ENCODE measurements at places on chromosomes 16 and 17.

- DNase-seq, result no peak
Measured at GRCh38 chr16:53891409-53892139, 187.6 kb downstream of the FTO start.

DNA sequence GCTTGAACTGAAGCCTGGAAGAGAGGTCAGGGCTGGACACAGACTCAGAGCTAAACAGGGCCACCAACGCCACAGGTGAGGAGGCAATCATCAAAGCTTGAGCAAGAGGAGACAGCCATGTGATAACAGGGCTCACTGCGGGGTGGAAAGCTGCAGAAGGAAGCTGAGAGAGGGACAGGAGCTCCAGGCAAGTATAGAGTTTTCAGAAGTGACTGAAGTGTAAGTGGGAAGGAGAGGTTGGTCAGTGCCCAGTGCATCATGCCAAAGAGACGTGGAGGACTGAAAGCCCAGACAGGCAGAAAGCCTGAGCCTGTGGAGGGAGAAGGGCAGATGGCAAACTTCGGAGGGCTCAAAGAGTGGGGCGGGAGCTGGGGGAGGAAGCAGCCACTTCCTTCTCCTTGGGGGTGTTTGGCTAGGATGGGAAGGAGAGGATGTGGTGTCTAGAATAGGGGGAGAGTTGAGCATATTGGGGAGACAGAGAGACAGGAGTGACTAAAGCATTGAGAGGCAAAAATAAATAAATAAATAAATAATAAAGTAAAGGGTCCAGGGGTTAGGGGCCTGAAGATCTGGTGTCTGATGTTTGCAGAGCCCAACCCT lies 2.6 kb downstream of the KIFC3 start:
- DNase-seq, result no peak

GRCh38 chr16:77273-77806 lies 685 bp upstream of the MPG start:
- DNase-seq, result no peak

- no peak for DNase-seq
Measured at GRCh38 chr16:77373726-77374125, 61.1 kb downstream of the ADAMTS18 start.

GRCh38 chr16:78147911-78148401 lies 48.5 kb downstream of the WWOX start:
- DNase-seq, result no peak

- DNase-seq, result peak; percentile 88
Measured at GRCh38 chr17:42405963-42406495, 17.0 kb downstream of the CAVIN1 start.

DNA sequence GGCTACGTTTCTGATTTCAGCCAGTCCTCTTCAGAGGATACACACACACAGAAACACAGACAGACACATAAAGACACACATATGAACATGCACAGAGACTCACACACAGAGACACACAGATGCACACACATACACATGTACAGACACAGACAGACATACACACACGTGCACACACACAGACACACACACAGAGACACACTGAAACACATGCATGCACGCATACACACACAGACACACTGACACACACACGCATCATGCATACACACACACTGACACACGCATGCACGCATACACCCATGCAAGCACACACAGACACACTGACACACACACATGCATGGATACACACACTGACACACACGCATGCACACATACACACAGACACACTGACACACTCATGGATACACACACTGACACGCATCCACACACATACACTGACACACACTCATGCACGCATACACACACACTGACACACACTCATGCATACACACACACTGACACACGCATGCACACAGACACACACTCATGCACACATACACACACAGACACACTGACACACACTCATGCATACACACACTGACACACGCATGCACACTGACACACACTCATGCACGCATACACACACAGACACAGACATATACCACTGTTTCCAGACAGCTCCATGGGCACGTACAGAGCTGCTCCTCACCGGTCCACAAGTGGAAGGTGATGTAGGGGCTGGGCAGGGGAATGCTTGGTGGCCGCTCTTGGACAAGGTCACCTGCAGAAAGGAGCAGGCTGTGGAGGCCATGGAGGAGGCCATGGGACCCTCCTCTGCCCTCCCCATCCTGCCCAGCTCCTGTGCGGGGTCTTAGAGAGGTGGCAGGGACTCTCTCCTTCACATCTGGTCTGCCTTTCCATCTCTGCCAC lies 30.1 kb upstream of the MFSD6L start:
- DNase-seq, result no peak

DNA sequence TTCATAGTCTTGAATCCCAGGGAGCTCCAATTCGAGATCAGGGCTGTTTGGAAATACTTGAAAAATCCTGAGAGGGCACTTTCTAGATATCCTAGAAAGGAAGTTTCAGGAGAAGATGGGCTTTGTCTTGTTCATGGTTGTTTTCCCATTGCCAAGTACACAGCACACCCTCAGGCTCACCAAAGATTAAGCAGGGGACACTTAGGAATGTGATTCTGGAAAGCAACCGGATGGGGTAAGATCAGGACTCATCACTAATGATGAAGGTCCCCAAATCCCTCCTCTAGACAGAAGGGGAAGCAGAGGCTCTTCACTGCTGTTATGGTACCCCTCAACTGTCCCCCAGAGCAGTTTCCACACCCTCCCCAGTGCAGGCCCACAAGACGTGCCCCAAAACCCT lies 40.7 kb downstream of the VAC14 start:
- DNase-seq, result no peak

DNA sequence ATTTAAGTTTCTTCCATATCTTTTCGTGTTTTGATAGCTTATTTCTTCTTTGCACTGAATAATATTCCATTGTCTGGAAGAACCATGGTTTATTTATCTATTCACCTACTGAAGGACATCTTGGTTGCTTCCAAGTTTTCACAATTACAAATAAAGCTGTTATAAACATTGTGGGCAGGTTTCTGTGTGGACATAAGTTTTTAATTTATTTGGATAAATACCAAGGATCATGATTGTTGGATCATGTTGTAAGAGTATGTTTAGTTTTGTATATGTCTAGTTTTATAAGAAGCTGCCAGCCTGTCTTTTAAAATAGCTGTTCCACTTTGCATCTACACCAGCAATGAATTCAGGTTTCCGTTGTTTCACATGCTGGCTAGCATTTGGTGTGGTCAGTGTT lies 339.4 kb downstream of the CDH11 start:
- no peak for DNase-seq

- DNase-seq, result no peak
Measured at GRCh38 chr17:76682296-76682695, 28.5 kb downstream of the MXRA7 start.

DNA sequence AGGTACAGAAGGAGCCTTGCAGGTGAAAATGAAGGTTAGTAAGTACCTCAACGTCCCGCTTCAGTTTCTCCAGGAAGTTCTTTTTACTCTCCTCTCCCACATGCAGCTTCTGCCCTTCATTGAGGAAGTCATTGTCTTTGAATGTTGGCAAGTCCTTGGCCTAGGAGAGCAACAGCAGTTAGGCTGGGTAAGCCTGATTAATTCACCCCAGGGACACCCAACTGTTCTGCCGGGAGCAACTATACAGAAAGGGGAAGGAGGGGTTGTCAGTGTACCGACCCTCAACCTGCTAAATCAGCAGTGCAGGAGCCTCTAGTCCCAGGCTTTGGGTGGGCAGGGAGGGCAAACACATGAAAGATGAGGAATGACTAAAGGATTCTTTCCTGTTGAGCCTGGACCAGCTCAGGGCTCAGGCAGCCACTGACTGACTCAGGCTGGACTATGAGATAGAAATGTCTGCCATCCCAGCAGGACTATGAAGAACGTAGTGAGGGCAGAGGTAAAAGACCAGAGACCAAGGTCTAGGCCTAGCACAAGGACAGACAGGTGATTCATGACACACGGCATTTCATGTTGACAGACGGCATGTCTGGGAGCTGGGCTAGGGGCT lies 21.6 kb downstream of the PIP4K2B start:
- no peak for DNase-seq

- DNase-seq, result no peak
Measured at GRCh38 chr17:6496640-6497441, 52.6 kb downstream of the PIMREG start.
